ENCODE measurements at places on chromosomes 2 and 18.

DNA sequence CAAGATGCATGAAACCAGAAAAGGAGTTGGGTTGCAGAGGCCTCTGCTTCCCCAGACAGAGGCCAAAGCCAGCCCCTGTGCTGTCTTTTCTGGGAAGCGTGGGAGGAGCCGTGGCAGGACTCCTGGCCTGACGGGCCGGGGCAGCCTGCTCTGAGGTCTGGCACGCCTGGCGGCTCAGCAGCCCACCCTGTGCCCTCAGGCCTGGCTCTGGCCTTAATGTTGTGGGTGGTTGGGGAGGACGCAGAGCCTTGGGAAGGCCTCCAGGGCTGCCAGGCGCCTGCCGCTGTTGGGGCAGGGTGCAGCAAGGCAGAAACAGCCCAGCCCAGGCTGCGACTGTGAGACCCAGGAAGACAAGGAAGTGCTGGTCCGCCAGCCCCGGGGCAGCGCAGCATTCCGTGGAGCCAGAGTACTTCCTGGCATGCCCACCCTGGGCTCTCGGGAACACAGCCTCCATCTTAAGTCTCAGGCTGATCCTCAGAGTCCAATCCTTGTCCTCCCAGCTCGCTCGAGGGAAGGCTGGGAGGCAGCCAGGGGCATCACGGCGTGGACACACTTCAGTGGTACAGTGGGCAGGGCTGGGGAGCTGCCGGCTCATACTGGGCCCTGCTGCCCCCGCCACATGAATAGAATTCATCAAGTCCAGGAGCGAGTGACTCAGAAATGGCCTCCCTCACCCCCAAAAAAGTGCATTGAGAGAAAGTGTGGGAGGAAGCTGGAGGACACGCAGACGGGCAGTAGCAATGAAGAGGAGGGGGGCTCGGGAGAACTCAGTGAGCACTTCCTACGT, 72.6 kb downstream of the EMX1 start:
- no peak for DNase-seq

DNA sequence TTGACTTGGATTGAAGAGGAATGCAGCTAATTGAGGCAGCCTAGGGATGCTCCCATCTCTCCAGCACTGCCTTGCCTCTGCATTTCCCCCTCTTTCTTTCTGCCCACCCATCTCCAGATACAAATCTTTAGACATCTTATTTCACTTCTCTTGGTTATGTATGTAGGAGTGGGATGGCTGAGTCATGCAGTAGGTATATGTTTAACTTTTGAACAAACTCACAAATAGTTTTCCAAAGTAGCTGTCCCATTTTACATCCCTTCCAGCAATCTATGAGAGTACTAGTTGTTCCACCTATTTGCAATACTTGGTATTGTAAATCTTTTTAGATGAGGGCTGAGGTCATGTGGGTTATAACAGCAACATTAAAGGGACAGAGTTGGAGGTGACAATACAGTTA, 329.9 kb downstream of the DYSF start:
- DNase-seq: no peak

DNA sequence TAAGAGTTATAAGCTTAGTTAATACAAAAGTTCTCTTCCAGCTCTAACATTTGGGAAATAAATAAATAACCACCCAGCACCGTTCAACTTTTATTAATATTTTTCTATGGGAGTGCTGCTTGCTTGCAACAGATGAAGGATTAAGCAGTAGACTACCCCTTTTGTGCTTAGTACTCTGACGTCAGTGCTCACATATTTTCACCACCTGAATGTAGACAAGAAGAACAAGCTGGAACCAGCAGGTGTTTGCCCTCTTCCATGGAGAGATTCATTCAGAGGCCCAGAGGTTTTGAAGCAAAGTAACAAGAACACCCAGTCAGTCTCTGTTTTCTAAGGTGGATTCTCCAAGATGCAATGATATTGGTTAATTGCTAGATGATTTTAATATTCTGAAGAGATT, 307.1 kb upstream of the PIK3C3 start:
- DNase-seq: no peak

GRCh38 chr2:129058981-129059380, 740.3 kb upstream of the HS6ST1 start:
- DNase-seq: no peak

DNA sequence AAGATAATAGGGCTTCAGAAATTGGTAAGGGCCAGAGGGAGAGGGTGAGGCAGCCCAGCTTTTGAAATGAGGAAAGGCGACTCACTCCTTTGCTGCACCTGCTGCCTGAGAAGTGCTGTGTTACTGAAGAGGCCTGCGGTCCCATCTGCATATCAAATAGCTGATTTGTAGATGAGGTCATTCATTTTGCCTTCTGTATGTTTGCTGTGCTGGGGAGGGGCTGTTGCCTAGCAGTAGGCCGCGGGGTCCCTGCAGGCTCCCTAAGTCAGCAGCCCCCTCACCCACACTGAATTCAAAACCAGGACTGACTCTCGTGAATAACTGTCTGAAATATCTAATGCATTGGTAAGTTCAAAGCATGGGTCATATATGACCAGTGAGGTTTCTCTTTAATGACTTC, 377.2 kb downstream of the SOX11 start:
- DNase-seq: peak; percentile 35

DNA sequence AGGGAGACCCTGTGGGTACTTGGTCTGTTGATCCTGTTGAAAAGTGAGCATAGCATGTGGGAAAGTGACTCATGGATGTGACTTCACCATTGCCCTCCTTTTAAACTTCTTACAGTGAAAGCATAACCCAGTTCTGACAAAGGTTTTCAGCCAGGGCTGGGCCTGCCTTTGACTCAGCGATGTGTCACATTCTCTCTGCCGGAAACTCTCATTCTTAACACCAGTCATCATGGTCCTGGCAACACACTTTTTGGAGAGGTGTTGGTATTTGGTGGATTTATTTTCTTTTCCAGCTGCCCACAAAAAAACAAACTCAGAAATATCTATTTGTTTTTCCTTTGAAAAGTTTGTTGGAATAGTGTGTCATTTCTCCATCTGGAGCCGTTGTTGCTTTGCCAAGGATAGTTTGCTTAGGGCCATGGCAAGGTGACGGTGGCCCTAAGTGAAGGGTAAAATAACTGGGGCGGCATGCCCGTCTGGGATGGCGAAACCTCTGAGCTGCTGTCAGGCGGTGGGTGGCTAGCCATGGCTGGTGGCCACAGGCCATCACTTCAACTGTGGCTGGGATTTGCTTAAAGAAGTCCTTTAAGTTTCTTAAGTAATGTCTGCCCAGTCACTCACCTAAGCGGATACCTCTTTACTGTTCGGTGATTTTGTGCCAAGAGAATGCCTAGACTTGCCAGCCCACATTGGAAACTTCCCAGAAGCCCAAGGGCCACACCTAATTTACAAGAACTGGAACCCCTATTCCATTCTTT, 123.3 kb downstream of the LTBP1 start:
- no peak for DNase-seq

Data from NCI-H526 treated with DMSO at 0.1 percent for 48 hours (cell line).